ENCODE measurements at places on chromosomes 7 and 10. TPM values are rescaled to one million over a fixed set of nuclear protein-coding genes. Genes with fewer than 3 reads are reported as not detected.

BRAT1 gene
- 53.3 TPM for polyA plus RNA-seq

OGDHL gene
- polyA plus RNA-seq = 0.19 TPM

PPP1R17 gene
- 0.19 TPM for polyA plus RNA-seq

PCLO gene
- 0.14 TPM for polyA plus RNA-seq

- no peak for DNase-seq
Measured at GRCh38 chr7:3951316-3952055, 650.4 kb downstream of the SDK1 start.

FAM221A gene
- polyA plus RNA-seq = 8.1 TPM

SMKR1 gene
- polyA plus RNA-seq = 1.9 TPM

POM121 gene
- 22.8 TPM for polyA plus RNA-seq

- DNase-seq = no peak
Measured at GRCh38 chr10:114336823-114337509, 67.3 kb downstream of the AFAP1L2 start.

TMEM176A gene
- polyA plus RNA-seq = not detected

DNA sequence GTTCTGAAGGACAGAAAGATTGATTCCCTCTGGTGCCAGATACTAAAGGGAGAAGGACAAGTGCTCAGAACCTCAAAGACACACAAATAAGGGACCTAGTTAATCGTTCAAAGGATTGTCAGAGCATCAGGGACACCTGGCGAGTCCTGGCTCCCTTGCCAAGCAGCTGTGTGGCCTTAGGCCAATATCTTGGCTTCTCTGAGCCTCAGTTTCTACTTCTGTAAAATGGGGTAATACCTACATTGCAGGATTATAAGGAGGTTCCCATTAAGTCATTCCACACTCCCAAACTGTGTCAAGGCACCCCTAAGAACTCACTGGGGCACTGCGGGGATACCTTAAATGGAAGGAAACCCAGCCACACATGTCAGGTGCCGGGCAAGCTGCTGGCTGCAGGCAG lies 29.4 kb downstream of the DRGX start:
- DNase-seq = no peak

GPR26 gene
- not detected for polyA plus RNA-seq

DNA sequence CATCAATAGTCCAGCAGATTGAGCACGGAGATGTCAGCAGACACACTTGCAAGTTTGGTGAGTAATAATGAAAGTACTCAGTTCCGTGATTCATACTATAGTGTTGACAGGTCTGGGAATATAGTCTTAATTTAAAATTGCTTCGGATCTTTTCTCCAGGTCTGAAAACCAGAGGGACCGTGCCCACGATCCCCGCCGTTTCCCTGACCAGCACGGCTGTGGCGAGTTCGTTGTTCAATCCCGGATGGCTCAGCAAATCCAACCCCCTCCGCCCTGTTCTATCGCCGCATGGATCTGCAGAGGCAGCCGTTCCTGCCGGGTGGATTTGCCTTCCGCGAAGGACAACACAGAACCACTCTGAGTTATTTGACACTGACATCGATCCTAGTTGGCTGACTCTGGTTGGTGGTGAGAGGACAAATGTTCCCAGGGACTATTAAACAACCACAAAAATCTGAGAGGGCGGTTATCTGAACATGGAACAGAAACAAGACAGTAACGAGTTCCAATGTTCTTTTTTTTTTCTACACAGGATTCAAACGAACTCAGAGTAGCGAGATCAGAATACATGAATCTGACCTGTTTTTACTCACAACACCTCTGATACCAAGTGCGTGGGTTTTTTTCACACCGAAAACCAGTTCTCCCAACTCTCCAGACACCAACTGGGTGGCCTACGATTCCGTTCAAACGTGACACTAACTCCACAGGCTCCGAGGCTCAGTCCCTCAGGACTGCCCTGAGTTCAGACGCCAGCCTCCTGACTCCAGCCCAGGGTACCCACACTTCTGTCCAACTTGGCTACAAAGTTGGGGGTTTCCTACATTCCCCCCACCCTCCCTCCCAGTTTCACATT lies 52.7 kb downstream of the RBM17 start:
- peak; percentile 73 for DNase-seq

GRCh38 chr7:108136191-108136688 lies 6.1 kb upstream of the LAMB4 start:
- no peak for DNase-seq

DNA sequence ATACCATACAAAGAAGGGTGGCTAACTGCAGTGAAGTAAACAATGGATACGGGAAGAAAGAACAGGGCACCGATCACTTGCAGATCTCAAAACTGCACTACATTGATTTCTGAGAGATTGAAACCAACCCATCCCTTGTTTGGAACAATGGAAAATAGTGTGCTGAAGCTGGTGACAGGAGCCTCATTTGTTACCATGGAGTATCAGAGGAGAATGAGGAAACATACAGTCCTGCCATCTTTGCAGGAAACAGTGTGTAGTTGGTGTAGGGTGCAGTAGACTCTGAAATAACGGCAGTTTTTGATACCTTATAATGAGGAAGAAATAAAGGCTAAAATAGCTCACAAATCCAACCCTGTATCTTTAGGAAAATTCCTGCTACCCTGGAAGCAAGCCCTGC lies 118.5 kb downstream of the ARHGAP21 start:
- DNase-seq = no peak

- DNase-seq = no peak
Measured at GRCh38 chr10:70974351-70974901, 86.1 kb upstream of the PCBD1 start.
